Stimulated activated CD8-positive, alpha-beta memory T cell treated with anti-CD3 and anti-CD28 coated beads, Interleukin-7, amount 100 ng/mL, for 1 hour (primary cell): ENCODE measurements at places on chromosomes 1 and 21.

GRCh38 chr1:206971029-206971655 is 882 bp upstream of the FCAMR start:
- no peak for DNase-seq

DNA sequence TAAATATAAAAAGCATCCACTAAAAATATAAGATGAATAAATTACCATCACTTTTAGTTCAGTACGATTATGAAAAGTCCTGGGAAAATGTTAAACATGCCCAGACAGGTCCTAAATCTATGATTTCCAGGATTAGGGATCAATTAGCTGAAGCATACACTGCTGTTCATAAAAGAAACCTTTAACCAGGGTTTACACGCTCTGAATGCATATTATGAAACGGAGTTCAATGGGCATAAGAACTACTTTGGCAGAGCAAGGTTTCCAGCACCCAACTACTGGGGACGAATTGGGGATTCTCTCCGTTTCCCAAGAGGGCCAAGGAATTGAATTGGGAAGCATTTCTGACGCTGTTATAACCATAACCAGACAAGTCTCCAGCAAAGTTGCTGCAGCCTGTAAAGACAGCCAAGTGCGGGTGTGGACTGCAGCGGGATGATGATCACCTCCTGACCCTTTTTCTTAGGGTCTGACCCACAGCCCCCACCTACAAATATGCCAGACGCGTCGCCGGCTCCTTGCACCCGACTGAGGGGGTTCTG is 1.6 kb downstream of the SLC30A1 start:
- no peak for DNase-seq

- peak; percentile 68 for DNase-seq
Measured at GRCh38 chr1:40818264-40818961, 34.8 kb downstream of the KCNQ4 start.

GRCh38 chr1:70290218-70290617 is 64.3 kb downstream of the ANKRD13C start:
- DNase-seq: no peak

- no peak for DNase-seq
Measured at GRCh38 chr1:10429868-10430215, 391 bp upstream of the CENPS start.

DNA sequence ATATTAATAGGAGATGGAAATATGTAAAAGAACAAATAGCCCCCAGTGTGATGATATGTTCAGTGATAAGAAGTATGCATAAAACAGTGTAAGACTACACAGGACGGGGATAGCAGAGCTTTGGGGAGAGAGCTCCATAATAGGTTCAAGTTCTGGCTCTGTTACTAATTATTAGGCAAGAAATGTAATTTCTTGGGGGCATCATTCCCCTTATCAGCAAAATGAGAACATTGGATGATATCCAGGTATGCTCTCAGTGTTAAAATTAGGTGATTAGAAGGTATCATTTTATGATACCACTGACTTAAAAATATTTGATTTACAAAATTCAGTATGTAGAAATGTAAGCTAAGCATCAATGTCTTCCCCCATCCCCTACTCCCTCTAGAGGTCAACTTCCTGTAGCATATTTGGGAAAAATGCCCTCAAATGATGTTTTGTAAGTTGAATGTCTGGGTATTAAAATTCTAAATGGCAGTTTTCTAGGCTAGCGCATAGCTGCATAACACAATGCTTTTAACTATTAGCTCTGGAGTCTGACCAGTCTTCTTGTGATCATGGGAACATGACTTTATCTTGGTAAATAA is 585.7 kb upstream of the CAMK1G start:
- no peak for DNase-seq

- DNase-seq: no peak
Measured at GRCh38 chr1:152035539-152036266, 1.1 kb downstream of the S100A11 start.

GRCh38 chr21:41921021-41921420 is 32.8 kb downstream of the C2CD2 start:
- DNase-seq: no peak

- DNase-seq: no peak
Measured at GRCh38 chr1:98674075-98674781, 12.7 kb downstream of the SNX7 start.

DNA sequence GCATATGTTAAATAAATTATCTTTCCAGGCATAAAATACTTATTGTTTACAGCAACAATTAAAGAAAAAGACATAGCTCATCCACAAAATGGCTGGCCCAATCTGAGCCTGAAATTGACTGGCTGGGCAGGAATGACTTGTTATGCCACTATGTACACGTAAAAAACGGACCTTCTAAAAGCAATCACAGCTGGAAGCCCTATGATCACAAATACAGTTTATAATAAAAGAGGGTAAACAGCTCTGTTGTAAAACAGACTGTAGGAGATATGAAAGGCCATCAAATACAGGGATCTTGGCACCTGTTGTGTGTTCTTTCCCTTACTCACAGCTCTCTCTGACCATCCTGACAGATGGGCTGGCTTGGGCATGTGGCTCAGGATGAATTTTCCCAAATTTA is 70.5 kb upstream of the DMRTA2 start:
- DNase-seq: no peak

DNA sequence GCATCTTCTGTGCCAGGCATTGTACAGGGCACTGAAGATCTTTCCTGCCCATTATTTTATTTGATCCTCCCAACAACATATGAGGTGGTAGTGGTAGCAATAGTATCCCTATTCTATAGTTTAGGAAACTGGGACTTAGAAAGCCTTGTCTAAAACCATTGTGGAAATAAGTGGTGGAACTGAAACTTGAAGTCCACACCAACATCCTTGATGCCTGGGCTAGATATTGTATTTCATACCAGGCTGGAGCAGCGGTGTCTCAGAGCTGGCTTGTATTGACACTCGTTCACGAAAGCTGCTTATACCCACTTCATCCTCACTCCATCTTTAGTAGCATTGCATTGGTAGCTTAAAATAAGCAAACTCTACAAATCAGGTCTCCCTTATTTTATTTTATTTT is 9.7 kb upstream of the CTSS start:
- no peak for DNase-seq

GRCh38 chr1:204972426-204972825 is 70.6 kb upstream of the CNTN2 start:
- DNase-seq: no peak

DNA sequence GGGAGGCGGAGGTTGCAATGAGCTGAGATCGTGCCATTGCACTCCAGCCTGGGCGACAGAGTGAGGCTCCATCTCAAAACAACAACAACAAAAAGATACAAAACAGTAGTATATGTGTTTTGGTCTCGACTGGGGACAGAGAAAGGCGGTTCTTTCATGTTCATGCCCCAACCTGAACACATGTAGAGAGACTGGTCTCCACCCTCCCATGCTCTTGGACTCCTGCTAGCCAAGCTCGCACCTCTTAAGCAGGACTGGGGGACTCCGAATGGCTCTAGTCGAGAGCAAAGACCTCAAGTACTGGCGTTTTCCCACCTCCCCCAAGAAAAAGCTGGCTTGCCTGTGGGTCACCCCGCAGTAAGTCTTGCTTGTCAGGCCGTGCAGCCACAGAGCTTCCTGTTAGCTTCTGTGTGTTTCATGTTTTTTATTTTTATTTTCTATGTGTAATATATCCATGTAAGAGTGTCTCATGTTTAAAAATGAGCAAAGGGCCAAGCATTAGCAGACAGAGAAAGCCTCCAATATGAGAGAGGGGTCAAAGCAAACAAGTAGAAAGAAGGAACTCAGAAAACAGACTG is 91.6 kb downstream of the SCCPDH start:
- no peak for DNase-seq

DNA sequence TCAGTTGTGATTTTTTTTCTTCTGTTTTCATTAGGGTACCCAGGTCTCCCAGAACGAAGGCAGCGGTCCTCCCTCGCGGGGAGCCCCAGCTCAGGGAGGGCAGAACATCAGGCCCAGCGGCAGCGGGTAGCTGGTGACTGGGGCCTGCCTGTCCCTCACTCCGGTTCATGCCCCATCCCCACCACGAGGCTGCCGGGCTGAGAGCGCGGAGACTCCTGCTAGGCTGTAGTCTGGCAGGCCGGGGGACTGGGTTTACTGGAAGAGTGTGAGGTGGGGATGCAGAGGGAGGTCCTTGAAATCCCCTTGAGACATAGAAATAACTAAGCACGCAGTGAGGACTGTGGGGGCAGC is 10.5 kb downstream of the BRINP2 start:
- no peak for DNase-seq

- no peak for DNase-seq
Measured at GRCh38 chr1:180265871-180266270, 35.8 kb downstream of the LHX4 start.

- no peak for DNase-seq
Measured at GRCh38 chr1:32816676-32817158, 441 bp downstream of the YARS1 start.

DNA sequence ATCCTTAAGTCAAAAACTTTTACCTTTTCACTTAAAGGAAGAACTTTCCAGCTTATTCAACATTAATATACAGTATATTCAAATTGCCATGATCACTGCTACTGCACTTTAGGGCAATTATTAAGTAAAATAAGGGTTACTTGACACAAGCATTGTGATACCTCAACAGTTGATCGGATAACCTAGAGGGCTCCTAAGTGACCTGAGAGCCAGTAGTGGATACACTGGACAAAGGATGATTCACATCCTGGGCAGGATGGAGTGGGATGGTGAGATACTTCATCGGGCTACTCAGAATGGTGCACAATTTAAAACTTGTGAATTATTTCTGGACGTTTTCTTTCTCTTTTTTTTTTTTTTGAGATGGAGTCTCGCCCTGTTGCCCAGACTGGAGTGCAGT is 54.5 kb upstream of the PPM1J start:
- DNase-seq: no peak

- DNase-seq: no peak
Measured at GRCh38 chr1:84988588-84988987, 8.3 kb downstream of the MCOLN2 start.

GRCh38 chr1:54367613-54368012 is 38.6 kb downstream of the SSBP3 start:
- no peak for DNase-seq

- DNase-seq: no peak
Measured at GRCh38 chr1:82695443-82695842, 894.7 kb downstream of the ADGRL2 start.

GRCh38 chr1:47814612-47815395 is 182.4 kb downstream of the TRABD2B start:
- DNase-seq: no peak

DNA sequence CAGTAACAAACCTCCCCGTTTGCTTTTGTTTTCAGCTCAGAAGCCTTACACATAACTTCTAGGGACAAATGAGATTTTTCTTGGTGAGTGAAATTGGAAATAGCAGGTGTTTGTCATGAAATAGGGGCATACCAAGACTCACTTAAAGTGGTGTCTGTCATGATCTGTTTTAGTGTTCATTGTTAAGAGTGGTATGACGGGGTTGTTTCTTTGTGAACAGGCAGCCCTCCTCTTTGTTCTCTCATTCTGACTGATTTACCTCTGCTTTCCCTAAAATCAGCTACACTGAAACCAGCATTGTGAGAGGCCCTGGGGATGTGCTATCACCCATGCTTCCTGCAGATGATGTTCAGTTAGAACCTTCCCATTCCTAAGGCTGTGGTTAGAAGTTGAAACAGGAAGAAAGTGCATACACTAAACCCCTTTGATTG is 2.5 kb upstream of the ERO1B start:
- no peak for DNase-seq

DNA sequence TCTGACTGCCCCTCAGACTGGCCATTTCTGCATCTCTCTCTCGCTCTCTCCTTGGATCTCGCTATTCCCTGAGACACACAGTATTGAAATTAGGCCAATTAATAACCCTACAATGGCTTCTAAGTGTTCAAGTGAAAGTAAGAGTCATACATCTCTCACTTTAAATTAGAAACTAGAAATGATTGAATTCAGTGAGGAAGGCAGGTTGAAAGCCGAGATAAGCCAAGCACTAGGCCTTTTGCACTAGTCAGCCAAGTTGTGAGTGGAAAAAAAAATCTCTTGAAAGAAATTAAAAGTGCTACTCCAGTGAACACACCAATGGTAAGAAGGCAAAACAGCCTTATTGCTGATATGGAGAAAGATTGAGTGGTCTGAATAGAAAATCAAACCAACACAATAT is 51.2 kb downstream of the SLC9C2 start:
- no peak for DNase-seq

- no peak for DNase-seq
Measured at GRCh38 chr1:70385477-70385876, 25.6 kb upstream of the CTH start.

DNA sequence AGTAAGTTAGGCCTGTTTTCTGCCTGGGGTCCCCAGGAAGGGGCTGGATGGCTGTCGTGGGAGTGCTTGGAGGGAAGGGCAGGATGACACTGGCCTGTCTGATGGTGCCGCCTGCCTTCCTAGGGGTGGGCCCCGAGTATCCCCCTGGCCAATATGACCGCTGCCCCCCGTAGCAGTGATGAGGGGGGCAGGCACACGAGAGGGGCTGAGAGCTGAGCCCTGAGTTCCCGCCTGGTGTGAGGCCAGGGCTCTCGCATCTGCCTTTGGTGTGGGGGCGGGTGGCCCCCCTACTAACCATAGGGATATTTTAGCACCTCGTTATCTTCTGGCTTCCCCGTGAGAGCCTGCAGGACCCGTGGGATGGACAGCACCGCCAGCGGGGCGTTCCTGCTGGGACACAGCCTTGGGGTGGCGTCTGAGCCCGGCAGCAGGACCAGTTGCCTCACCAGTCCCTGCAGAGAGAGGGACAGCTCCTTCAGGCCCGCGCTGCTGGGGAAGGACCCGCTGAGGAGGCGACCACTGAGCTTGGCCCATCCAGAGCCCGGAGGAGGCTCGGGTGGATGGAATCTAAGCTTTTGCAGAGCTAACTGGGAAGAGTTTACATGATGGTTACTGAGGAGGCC is 10.4 kb downstream of the KRTAP10-1 start:
- no peak for DNase-seq

DNA sequence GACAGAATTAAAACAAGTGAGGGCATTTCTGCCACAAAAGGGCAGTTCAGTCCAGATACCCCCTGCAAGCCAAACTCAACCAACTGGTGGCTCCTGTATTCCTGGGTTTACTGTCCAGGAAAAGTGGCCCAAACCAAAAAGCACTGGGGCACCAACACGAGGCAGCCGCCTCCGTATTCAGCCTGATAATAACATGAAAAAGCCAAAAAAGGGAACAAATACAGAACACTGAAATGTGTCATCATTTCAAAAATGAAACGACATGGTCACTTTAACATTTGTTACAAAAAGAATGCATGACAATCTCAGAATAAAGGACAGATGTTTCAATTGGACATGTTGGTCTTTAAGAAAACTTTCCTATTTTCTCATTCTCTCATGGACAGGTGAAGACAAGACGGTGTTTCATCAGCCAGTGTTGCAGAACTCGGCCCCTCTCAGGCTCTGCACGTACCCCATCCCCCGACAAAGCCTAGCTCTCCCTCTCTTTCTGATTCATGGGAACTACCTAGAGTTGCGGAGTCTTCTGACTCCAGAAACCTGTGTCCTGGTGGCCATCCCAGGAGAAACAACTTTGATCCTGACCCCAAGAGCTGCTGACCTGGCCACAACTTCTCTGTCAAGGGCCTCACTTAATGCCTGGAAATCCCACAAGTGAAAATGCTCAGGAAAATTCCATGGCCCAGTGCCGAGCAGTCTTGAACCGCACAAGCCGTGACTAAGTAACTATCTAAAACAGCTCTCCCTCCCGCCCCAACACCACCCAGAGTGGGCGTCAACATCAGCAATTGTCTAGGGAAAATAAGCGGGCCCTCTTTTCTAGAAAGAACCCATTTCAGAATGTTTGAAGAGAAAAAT is 27.1 kb downstream of the ZBTB17 start:
- no peak for DNase-seq

- DNase-seq: no peak
Measured at GRCh38 chr1:208132287-208132882, 111.8 kb downstream of the PLXNA2 start.

GRCh38 chr1:118097622-118098348 is 87.2 kb downstream of the SPAG17 start:
- no peak for DNase-seq
